ENCODE measurements at places on chromosomes 5 and 9. TPM values are rescaled to one million over a fixed set of nuclear protein-coding genes. Genes with fewer than 3 reads are reported as not detected.

GRCh38 chr9:114691046-114691955, 9.3 kb upstream of the TEX48 start:
- DNase-seq: no peak

GRCh38 chr5:1793301-1793740, 6.3 kb downstream of the MRPL36 start:
- DNase-seq: no peak

DNA sequence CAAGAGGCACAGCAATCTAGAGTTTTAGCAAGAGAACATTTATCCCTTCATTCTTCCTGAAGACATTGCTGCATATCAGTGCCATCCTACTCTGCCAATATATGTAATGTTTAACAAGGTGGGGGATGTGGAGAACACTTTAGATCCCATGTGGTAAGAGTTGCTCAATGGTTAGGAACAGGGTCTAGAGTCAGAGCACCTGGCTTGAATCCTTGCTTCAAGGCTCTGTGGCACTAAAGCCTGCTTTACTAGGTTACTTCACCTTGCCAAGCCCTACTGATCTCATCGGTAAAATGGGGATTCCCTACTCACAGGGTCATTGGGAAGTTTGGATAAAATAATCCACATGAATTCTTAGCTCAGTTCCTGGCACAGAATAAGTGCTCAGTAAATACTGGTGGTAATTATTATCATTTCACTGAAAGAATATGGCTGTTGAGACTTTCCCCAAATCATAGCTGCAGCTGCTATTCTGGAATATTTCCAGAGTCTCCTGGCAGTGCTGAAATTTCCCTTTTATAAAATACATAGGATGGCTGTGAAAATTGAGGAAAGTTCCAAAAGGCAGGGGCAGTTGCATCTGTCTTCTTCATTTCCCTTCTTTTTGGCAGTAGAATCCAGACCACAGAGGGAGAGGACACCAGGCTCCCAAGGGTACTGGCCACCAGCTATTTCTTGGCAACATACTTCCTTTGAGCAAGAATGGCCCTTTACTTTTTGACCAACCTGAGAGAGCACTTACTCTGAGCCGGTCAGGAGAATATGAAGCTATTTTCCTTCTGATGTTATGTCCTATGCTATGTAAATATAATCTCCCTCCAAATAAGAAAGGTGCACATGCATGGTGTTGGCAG, 142.8 kb downstream of the PALM2AKAP2 start:
- no peak for DNase-seq

DNA sequence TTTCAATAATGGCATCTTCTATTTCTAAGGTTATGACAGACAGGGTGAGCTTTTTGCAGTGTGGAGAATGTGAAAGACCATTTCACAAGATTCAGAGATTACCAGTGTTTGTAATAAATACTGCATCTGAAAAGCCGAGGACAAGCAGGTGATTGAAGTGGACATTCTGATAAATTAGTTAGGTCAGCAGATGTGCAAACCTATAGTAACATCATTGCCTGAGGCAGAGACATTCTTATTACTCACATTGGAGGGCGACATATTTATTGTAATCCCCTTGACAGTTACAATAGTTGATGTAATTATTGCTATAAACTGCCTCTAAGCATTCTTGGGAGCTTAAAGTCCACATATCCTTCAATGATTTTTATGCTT, 3.3 kb downstream of the RASGRF2 start:
- no peak for DNase-seq

The SEPTIN8 gene
- 83.2 TPM for total RNA-seq

The NAIP gene
- 31.0 TPM for total RNA-seq

- DNase-seq: no peak
These were observed 147.4 kb upstream of the PRLR start for GRCh38 chr5:35377653-35378052.

Measured in spinal cord (tissue), 10 donors.